Renal cortical epithelial cell (primary cell): ENCODE measurements at places on chromosomes 12 and 14.

DNA sequence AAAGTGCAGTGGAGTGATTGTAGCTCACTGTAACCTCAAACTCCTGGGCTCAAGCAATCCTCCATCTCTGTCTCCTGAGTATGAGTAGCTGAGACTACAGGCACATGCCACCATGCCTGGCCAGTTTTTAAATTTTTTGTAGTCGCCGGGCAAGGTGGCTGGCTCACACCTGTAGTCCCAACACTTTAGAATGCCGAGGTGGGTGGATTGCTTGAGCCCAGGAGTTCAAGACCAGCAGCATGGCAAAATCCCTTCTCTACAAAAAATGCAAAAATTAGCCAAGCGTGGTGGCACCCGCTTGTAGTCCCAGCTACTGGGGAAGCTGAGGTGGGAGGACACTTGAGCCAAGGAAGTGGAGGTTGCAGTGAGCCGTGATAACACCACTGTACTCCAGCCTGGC, 219.5 kb downstream of the KLHL28 start:
- DNase-seq = no peak

GRCh38 chr12:1559676-1560091, 34.7 kb downstream of the FBXL14 start:
- DNase-seq = no peak

DNA sequence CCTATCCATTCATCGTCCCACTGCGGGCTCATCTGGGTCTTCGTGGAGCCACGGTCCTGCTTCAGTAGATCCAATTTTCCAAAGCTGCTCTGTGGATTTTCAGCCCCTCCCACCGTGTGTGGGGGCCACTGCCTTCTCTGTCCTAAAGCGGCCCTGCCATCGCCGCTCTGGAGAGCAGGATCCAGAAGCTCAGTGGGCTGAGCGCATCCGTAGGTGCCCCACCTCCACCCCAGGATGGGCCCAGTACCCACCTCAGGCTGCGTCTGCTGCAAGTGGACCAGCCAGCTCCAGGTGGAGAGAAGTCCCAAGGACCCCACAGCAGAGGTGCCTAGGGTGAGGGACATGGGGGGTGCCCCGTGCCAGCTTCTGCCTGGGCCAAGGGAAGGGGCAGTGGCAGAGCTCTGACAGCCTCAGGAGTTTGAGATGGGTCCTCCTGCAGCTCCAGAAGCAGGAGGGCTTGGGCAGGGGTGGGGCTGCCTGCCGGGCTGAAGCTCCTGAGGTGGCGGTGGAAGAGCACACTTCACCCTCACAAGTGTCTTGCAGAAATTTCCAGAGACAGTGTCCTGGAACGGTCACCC, 148.1 kb upstream of the C14orf180 start:
- no peak for DNase-seq

DNA sequence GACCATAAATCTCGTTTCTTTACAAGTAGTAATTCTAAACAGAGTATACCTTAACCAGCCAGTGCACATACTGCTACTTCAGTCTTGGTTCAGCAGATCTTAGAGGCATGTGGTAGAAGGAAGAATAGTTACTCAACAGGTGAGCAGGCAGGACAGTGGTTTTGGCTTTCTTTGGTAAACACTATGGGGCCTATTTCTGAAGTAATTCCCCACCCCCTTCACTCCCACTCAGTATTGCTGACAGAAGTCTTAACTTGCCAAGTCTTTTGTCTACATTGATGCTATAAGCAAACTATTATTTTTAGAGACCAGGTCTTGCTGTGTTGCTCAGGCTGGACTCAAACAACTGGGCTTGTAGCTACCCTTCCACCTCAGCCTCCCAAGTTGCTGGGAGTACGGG, 68.5 kb downstream of the FBXO34 start:
- DNase-seq = peak; percentile 65

- DNase-seq = no peak
Measured at GRCh38 chr14:99721792-99722516, 37.9 kb downstream of the CYP46A1 start.

- no peak for DNase-seq
Measured at GRCh38 chr14:99168330-99168729, 103.7 kb downstream of the BCL11B start.

GRCh38 chr12:87272851-87273250, 756.4 kb downstream of the C12orf50 start:
- no peak for DNase-seq

DNA sequence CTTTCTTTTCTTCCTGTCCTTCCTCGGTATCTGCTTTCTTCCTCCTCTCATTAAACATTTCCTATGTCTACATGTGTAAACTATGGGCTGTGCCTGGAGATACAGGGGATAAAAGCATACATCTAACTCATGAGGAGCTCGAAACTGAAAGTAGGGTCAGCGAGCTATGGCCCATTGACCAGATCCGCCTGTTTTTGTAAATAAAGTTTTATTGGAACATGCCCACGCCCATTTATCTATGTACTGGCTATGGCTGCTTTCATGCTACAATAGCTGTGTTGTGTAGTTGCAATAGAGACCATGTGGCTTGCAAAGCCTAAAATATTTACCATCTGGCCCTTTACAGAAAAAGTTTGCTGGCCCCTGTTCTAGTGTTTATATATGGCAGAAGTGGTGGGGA, 500.8 kb upstream of the GARIN6 start:
- DNase-seq = no peak

GRCh38 chr12:51848326-51848727, at the start of gene FIGNL2:
FIGNL2 (minus strand) TSS chr12:51848718; CDS start chr12:51822413, 26,305 bp downstream.
- no peak for DNase-seq

DNA sequence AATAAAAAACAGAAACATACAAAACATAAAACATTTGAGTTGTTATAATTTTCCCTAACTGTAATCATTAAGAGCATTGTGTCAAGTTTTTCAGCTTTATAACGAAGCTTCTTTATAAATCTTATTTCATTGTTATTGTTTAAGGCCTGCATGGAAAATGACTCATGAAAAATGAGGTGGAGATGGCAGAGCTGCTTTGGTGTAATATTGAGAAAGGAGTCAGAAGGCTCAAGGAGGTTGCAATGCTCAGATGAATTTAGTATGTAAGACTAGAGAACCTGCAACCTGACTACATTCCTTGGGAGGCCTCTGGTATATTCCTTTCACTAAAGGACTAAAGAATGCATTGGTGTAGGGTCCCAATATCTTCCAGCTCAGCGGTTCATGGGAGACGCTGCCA, 61.5 kb downstream of the TMEM30B start:
- no peak for DNase-seq

DNA sequence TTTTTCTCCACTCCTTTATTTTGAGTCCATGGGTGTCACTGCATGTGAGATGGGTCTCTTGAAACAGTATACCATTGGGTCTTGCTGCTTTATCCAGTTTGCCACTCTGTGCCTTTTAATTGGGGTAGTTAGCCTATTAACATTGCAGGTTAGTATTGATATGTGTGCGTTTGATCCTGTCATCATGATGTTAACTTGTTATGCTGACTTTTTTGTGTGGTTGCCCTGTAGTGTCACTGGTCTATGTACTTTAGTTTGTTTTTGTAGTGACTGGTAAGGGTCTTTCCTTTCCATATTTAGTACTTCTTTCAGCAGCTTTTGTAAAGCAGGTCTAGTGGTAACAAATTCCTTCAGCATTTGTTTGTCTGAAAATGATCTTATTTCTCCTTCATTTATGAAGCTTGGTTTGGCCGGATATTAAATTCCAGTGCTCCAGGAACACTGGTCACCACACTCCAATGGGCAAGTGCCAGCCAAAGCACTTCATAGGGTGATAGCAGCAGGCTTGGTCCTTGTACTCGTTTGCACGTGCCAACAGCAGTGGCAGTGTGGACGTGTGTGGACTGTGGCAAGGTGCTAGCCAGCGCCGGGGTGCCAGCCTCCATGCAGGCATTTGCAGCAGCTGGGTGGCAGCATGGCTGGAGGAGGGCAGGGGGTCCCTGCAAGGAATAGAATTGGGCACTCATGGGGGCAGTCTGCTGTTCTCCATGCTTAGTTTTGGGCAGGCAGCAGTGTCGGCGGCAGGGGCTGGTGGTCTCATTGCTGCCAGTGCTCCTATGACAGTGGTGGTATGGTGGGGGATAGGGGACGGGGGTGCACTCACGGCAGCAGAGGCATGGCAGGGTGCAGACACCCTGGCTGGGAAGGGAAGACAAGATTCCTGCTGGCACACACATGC, 53.5 kb downstream of the FRS2 start:
- no peak for DNase-seq

DNA sequence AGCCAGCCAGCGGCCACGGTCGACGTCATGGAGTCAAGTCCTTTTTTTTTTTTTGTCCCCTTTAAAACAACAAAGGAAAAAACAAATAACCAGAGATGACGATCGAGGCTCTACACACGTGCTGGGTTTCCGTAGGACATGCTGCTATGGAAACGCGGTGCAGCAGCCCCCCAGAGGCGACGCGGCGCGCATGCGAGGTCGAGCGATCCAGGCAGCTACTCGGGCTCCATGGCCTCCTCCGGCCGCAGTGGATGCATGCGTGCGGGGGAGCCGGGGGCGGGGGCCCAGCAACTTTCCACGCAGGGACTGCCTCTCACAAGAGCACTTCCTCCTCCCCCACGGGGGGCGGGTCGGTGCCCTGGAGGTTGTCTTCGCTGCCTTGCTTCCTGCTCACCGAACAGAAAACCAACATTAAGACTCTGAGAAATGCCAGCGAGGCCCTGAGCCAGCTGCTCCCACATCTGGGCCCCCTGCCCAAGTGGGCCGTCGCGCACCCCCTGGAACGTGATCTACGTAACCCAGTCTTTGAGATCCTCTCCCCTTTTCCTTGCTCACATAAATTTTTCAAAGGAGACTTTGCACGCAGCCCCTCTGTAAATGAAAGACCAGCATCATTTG, 30.7 kb downstream of the P2RX4 start:
- no peak for DNase-seq

DNA sequence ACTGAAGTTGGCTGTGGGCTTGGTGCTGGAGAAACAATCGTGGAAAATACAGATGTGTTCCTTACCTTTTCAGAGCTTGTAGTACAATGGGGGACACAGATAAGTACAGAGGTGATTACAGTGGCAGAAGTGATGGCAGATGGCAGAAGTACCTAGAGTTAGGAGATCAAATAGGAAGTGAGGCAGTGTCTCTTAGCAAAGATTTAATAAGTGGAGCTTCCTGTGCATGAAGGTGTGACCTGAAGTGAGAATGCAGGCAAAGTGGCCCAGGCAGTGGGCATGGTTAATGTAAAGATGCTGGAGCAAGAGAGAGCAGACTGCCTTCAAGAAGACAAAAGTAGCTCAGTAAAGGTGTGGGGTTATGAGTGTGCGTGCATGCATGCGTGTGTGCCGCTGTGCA, 16.0 kb downstream of the LRRK2 start:
- no peak for DNase-seq

DNA sequence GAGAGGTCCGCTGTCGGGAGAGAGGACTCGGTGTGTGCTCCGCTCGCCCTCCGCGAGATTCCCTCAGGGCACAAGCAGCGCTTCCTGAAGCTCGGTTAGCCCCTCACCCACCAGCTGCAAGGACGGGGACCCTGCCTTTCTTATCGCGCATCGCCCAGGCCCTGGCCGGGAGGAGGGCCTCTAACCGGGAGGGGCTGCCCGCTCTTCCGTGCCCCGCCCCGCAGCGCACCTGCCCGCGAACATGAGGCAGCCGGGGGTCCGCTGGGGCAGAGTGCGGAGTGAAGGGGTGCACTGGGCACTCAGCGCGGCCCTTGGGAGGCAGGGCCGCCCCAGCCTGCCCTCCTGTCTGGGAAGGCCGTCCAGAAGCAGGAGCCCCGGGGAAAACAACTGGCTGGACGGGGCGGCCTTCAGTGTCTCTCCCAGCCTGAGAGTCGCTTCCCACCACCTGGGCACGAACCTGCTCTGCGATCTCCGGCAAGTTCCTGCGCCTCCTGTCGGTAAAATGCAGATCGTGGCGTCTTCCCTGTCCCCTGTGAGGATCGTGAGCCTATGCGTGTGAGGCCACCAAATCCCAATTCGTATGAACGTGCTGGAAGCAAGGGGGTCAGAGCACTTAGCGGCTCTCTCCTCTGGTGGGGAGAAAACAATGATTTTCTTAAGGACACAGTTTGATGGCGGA, 28.0 kb upstream of the ADIPOR2 start:
- DNase-seq = peak; percentile 24

- DNase-seq = no peak
Measured at GRCh38 chr12:106740818-106741217, 33.7 kb upstream of the RIC8B start.

DNA sequence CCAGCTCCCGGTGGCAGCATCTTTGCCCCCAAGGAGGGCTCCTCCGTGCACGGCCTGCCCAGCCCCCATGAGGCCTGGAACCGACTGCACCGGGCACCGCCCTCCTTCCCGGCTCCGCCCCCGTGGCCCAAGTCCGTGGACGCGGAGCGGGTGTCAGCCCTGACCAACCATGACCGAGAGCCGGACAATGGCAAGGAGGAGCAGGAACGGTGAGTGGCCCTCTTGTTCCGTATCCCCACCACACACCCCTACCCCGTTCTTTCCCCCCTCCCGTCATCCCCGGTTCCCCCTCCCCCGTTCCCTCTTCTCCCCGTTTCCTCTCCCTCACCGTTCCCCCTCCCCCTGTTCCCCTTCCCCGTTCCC, 28.3 kb downstream of the LRCOL1 start:
- DNase-seq = no peak

GRCh38 chr12:57141249-57141648, 6.2 kb downstream of the LRP1-AS start:
- DNase-seq = no peak

GRCh38 chr12:126874427-126875026, 1392.4 kb upstream of the TMEM132C start:
- no peak for DNase-seq

DNA sequence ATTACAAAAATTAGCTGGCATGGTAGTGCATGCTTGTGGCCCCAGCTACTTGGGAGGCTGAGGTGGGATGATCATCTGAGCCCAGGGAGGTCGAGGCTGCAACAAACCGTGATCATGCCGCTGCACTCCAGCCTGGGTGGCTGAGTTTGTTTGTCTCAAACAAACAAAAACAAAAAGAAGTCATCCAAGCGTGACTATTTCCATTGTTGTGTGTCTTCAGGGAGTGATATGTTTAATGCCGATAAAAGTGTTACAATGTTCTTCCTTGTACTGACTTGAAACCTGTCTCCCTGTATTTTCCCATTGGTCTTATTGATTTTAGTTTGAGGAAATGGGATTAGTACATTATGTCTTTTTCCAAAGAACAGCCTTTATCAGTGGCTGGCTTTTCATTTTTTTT, 75.6 kb upstream of the USP44 start:
- DNase-seq = peak; percentile 53

DNA sequence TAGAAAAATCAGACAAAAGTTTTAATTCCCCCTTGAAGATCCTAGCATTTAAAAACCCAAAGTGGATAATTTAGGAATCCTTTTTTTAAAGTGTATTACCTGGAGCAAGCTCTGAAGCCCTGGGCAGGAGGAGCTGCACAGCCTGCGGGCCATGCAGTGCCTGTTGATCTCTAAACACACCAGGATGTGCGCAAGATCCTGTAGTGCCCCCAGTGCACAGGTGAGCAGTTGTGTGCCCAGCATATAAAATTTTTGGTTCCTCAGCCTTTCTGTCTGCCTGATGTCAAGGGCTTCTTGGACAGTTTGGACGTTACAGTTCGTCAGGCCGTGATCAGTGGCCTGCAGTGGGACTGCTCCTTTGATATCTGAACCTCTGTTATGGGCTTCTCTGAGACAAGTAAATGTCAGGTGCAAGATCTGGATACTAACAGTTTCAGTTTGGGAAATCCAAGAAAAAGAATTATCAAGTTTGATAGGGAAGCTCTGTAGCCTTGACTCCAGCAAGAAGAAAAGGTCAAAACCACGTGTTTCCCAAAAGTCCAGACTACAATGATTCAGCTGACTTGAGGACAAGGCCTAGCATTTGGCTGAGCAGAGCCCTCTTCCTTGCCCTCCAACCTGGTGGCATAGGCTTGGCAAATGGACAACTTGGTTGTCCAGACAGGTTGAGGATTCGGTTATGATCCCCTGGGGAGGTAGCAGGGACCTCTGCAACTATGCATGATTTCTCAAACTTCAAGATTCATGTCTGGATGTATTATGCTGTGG, 1.0 kb downstream of the ATXN7L3B start:
- DNase-seq = peak; percentile 2

- DNase-seq = no peak
Measured at GRCh38 chr12:117466677-117467362, 105.4 kb upstream of the NOS1 start.
